ENCODE measurements at places on chromosomes 1 and 21.

DNA sequence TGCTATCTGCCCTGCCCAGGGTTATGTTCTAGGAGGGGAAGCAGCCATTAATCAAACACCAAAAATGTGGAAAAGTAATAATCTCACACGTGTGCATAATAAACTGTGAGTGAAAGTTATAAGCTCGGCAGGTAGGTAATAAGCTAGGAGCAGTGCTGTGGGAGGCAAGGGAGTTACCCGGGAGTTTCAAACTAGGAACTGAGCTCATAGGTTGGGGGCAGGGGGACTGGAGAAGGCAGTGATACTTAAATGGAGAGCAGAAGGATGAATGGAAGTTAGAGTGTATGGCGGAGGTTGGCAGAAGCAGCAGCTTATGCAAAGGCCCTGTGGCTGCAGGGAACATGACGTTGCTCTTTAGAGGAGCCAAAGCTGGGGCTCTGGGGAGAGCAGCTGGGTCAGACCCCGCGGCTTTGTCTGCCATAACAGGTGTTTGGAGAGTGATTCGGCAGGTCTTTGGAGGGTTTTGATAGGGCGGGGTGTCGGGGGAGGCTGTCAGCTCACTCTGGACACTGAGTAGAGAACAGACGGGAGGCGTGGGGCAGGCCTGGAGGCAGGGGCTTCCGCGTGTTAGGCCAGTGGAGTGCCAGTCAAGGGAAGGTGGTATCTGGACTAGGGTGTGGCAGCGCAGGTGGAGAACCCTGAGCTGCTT lies 20.0 kb downstream of the PTPRF start:
- DNase-seq: no peak

DNA sequence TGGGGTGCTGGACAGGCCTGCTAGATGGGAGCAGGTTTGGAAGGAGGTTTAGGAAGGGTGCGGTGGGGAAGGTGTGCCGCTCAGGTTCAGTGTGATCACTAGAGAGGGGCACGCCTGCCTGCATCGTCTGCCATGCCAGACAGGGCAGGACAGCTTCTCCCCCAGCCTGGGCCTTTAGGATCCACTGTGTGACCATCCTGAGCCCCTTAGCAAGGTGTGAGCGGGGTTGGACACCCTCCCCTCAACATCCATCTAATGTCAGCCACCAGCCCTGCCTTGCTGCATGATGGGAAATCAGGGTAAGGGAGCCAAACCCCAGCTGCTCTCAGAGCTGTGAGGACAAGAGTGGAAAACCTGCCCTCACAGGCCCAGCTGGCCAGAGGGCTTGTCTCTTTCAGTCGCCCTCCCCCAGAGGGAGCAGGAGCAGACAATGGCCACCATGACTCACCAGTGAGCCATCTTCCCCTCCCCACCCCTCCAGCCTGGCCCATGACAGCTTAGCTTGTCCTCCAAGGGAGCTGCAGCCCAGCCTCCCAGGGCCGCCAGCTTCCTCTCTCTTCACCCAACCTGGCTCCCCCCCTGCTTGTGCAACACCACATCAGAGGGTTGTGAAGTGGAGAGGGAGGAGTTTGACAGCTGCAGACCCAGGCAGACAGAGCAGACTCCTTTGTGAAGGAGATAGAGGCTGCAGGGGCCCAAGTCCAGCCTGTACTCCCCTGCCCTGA lies 37.0 kb downstream of the NUAK2 start:
- DNase-seq: peak; percentile 76

GRCh38 chr1:155645648-155646047 lies 35.6 kb downstream of the MSTO1 start:
- DNase-seq: peak; percentile 24

DNA sequence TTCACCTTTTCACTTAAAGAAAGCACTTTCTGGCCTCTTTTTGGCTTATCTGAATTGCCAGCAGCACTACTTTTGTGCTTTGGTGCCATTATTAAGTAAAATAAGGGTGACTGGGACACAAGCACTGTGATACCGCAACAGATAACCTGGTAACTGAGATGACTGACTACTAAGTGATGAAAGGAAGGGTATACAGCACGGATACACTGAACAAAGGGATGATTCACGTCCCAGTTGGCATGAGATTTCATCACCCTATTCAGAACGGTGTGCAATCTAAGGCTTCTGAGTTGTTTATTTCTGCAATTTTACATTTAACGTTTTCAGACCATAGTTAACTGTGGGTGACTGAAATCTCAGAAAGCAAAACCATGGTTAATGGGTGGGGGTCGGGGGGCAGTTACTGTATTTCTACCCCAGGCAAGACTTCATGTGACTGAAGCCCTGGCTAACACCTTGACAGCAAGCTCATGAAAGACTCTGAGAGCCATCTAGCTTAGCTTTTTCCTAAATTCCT lies 102.8 kb downstream of the CLIC6 start:
- DNase-seq: no peak

GRCh38 chr1:167623951-167624350 lies 6.1 kb upstream of the RCSD1 start:
- no peak for DNase-seq

DNA sequence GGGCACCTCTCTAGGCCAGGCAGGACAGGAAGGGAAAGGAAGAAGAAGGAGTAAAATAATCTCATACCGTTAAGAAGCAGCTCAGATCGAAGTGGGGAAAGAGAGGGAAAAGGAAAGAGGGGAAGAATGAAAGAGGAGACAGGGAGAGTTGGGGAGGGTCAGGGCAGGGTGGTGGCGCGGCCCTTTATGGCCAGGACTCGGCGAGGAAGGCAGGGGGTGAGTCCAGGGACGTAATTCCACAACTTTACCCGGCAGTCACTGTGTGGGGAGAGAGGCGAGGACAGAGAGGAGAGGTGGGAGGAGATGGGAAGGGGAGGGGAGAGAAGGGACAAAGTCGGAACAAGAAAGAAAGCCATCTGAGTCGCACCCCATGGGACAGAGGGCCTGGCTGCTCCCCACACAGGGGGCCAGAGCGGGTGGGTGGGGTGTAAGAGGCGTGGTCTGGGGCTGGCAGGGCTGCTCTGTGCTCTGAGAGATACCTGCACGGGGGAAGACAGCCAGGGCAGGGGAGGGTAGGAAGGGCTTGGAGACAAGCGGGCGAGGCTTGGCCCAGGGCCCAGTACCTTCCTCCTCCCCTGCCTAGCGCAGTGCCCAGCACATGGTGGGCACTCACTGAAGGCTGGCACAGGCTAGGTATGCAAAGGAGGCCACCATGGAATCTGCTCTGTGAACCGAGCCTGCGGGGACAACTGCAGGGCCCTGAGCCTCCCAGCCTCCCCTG lies 49.4 kb downstream of the KIF21B start:
- no peak for DNase-seq

DNA sequence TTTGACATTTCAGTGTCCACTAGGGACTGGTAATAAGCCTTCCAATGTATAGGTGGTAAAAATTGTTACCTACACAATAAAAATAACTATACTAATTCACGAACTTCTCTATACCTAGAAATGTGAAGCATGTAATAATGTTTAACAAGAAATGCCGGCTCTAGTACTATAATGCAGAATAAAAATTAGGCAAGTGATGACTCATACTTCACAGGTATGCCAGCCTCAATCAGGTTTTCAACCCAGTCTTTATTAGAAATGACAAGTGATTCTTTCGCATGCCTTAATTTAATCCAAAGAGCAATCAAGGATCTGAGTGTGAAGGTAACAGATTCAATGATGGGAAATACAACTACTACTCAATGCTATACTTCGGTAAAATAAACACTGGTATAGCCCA lies 134.9 kb downstream of the RERE start:
- no peak for DNase-seq

- DNase-seq: no peak
These were observed 444.9 kb upstream of the B3GALT2 start for GRCh38 chr1:193631306-193631705.

DNA sequence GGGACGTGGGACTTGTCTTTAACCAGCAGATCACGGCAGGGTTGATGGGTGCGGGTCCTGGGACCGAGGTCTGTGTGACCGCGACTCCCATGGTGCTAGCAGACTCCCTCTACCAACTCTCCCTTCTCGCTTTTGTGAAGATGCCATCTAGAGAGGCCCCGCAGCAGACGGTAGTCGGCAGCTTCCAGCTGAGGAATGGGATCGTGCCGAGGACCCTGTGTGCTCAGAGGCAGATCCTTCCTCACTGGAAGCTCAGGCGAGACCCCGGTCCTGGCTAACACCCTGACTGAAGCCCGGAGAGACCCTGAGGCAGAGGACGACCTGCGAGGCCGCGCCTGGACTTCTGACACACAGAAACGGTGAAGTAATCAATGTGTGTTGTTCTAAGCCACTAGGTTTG lies 12.5 kb upstream of the SPATC1L start:
- DNase-seq: peak; percentile 2

DNA sequence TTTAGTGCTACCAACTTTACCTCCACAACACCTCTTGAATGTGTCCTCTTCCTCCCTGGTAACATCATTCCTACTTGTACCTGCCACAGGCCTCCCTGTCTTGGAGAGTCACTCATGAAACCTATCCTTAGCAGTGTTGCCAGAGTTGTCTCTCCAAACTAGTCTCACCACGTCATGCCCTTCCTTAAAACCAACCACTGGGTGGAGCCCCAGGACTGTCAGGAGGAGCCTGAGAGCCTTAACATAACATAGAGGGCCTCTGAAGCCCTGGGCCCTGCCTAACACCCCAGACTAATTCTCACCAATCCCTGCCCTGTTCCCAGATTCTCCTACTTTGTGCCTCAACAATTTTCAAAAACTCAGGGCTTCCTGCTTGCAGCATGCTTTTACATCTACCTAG lies 65.3 kb downstream of the ZNF697 start:
- DNase-seq: peak; percentile 35

- no peak for DNase-seq
These were observed 285.2 kb upstream of the NEGR1 start for GRCh38 chr1:72567521-72567920.

- DNase-seq: no peak
These were observed 70.9 kb upstream of the SAMSN1 start for GRCh38 chr21:14617040-14617393.

DNA sequence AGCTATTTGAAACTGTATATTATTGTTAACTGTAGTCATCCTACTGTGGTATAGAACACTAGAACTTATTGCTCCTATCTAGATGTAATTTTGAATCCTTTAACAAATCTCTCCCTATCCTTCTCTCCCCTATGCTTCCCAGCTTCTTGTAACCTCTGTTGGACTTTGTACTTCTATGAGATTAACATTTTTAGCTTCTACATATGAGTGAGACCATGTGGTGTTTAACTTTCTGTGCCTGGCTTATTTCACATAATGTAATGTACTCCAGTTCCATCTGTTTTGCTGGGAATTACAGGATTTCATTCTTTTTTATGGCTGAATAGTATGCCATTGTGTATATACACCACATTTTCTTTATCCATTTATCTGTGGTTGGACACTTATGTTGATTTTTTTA lies 64.5 kb upstream of the KIAA1614 start:
- DNase-seq: no peak

DNA sequence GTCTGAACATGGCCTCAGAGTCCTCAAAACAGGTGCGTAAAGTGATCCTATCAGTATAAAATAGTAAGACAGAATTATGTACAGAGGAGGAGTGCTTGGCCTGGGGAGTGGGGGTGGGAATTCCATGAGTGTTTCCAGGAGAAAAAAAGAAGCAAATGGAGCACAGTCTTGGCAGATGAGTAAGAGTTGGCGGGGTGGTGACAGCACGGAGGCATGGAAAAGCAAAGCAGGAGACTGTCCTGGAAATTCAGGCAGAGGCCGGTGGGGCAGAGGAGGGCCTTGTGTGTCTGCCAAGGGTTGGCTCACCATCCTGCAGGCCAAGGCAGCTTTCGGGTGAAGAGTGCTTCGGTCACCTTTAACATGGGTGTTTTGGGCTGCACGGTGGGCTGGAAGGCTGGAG lies 63.4 kb downstream of the OPTC start:
- DNase-seq: no peak

DNA sequence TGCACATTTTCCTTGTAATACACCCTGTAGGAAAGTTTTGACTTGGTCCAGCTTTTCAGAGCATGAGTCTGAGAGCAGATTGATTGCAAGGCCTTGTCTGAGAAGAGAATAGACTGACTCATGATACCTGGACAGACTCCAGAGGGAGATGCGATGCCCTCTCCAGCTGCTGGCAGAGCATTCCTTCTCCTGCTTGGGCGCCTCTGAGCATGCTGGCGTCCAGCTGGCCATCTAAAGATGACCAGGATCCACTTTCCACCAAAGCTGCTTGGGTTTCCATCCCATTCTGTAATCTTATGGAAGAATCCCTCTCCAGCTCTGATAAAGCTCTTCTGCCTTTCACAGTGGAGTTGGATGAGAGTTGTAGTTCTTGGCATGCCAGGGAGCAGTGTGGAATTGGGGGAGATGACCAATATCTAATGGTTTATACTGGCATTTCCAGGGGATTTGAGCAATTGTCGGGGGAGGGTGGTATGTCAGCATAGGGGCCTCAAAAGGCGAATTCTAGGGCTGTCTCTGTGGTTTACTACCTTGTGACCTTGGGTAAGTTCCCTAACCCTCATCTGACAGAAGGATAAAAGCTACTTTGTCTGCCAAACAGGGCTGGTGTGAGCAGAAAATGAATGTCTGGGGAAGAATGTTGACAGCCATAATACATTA lies 19.5 kb downstream of the SZRD1 start:
- DNase-seq: no peak

- no peak for DNase-seq
These were observed 13.2 kb downstream of the ODF2L start for GRCh38 chr1:86382878-86383277.

GRCh38 chr1:193367863-193368262 lies 181.4 kb upstream of the B3GALT2 start:
- no peak for DNase-seq

DNA sequence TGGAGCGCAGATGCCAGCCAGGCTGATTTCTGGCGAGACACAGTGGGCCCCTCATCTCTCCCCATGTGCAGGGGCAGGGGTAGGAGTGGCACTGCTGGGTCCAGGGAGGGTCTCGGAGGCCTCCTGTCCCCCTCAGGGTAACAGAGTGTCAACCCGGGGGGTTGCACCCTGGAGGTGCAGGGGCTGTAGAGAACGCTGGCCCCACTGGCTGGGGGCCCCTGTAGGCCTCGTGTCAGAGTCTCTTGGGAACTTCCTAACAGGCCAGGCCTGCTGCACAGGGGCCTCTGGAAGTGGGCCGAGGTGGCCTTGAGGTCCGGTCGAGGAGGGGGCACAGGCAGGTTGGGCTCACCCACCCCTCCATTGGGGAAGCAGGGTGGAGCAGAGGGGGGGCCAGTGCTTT lies 38.9 kb upstream of the AJAP1 start:
- no peak for DNase-seq

DNA sequence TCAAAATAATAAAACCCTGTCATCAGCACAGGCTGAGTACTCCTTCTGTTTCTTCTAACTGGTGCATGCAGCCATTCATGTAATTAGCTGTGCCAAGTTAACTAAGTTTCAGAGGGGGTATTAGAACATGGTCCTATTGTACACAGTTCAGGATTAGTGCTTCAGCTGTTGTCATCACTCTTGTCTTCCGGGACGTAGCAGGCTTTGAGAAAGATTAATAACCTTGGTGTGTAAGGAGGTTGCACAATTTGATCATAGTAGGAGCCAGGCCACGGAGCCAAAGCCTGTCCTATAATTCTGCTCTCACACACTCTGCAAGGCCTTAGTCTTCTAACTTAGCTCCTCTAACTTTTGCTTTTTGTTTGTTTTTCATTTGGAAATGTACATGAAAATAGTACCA lies 44.7 kb downstream of the PTGFRN start:
- no peak for DNase-seq

GRCh38 chr1:209873067-209873799 lies 45.5 kb downstream of the UTP25 start:
- no peak for DNase-seq

- no peak for DNase-seq
These were observed 23.4 kb upstream of the MEF2D start for GRCh38 chr1:156523801-156524480.

Measured in tibial nerve (tissue), 4 donors.